ENCODE measurements at places on chromosomes 6 and 20.

GRCh38 chr6:85775883-85776282 is 133.2 kb upstream of the SYNCRIP start:
- DNase-seq = no peak

DNA sequence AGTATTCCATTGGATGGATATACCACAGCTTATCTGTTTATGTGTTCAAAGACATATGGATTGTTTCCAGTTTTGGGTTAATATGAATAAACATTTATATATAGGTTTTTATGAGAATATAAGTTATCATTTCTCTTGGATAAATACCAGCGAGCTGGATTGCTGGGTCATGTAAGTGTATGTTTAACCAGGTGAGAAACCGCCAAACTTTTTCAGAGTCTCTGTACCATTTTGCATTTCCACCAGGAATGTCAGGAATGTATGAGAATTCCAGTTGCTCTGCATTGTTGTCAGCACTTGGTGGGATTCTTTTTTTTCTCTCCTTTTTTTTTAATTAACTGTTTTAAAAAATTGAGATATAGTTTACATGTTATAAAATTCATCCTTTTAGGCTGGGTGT is 52.1 kb downstream of the PHF20 start:
- no peak for DNase-seq

DNA sequence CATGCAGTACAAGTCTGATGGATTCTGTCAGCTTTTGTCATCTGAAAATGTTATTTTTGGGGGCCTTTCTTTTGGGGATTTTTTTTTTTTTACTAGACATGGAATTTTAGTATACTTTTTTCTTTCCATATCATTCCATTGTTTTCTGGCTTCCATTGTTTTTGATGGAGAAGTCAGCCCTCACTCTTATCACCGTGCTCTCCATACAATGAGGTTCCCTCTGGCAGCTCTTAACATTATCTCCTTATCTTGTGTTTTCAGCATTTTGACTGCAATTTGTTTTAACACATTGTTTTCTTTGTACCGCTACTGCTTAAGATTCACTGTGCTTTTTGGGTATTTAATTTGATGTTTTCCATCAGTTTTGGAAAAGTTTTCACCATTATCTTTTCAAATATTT is 191.5 kb upstream of the AGPAT4 start:
- no peak for DNase-seq

DNA sequence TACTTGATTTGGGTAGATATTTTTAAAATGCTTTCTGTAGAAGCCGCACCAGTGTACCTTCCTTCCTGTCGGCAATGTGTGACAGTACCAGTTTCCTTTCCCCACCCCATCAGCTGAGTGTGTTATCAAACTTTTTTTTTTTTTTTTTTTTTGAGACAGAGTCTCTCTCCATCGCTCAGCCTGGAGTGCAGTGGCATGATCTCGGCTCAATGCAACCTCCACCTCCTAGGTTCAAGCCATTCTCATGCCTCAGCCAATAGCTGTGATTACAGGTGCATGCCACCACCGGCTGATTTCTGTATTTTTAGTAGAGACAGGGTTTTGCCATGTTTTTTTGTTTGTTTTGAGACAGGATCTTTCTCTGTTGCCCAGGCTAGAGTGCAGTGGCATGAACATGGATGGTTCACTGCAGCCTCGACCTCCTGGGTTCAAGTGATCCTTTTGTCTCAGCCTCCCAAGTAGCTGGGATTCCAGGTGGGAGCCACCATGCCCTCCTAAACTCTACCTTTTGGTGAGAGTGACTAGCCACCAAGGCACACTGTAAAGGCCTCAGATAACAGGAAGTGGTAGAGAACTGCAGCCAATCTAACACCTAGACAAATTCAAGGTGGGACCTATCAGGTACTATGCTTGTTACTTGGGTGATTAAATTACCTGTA is 26.5 kb upstream of the ZBTB22 start:
- no peak for DNase-seq

DNA sequence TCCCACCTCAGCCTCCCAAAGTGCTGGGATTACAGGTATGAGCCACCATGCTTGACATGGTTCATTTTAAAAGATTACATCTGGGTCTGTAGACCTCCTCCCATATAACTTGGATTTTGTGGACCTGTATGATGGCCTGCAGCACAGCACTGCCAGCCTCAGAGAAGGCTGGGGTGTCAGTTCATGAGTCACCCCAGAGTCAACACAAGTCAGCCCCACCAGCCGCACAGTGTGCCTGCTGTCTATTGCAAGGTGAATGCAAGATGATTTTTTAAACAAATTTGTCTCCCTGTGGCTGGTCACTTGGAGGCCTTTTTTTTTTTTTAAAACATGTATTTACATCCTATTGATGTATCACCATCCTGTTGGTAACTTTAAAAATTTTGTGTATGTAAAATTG is 76.7 kb downstream of the RREB1 start:
- no peak for DNase-seq

- no peak for DNase-seq
Observed at GRCh38 chr6:75409928-75410327, 83.7 kb downstream of the FILIP1 start.

DNA sequence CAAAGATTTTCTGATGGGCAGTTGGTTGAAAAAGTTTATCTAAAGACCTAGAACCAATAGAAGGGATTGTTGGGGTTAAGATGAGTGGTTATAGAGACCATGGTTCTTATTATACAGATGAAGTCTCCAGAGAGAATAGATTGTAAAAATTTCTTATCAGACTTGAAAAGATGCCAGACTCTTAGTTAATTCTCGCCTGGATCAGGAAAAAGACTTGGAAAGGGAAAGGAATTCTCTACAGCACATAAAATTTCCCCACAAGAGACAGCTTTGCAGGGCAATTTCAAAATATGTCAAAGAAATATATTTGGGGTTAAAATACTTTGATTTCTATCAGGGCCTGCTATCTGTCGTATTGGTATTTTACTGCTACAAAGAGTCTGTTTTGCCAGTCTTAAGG is 582.6 kb downstream of the UTRN start:
- no peak for DNase-seq

DNA sequence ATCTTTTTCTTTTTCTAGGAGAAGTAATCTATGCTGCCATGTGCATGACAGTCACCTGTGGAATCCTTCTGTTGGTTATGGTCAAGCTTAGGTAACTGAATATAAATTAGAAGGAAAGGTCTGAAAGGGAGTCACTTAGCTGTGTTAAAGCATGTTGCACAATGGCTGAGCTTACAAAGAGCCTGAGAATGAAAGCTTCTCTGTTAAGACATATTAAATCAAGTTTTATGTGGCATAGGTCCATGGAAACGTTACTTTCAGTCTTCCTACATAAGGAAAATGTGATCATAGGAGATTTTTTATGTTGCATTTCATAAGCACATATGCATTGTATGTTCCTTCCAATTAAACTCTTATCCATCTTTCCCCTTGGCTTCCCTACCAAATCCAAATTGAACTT is 72.1 kb downstream of the GFRAL start:
- no peak for DNase-seq

- DNase-seq = no peak
Observed at GRCh38 chr6:151147118-151147832, 92.5 kb upstream of the AKAP12 start.

Measured in DMS79 treated with DMSO at 0.1 percent for 48 hours (cell line).